Stimulated activated CD4-positive, alpha-beta T cell treated with anti-CD3 and anti-CD28 coated beads, Interleukin-15, amount 100 ng/mL, for 1 hour (primary cell): ENCODE measurements at places on chromosomes 1 and 21.

- DNase-seq = no peak
These were observed 402.1 kb upstream of the B3GALT2 start for GRCh38 chr1:193588311-193589082.

DNA sequence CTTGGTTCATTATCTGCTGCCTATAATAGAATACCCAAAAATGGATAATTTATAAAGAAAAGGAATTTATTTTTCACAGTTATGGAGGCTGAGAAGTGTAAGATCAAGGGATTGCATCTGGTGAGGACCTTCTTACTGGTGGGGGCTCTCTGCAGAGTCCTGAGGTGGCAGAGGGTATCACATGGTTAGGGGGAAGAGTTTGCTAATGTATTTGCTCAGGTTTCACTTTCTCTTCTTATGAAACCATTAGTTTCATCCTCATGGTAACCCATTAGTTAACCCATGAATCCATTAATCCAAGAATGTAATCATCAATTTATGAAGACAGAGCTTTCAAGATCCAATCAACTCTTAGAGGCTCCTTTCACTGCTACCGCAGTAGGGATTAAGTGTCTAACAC lies 120.6 kb downstream of the DNM3 start:
- no peak for DNase-seq

DNA sequence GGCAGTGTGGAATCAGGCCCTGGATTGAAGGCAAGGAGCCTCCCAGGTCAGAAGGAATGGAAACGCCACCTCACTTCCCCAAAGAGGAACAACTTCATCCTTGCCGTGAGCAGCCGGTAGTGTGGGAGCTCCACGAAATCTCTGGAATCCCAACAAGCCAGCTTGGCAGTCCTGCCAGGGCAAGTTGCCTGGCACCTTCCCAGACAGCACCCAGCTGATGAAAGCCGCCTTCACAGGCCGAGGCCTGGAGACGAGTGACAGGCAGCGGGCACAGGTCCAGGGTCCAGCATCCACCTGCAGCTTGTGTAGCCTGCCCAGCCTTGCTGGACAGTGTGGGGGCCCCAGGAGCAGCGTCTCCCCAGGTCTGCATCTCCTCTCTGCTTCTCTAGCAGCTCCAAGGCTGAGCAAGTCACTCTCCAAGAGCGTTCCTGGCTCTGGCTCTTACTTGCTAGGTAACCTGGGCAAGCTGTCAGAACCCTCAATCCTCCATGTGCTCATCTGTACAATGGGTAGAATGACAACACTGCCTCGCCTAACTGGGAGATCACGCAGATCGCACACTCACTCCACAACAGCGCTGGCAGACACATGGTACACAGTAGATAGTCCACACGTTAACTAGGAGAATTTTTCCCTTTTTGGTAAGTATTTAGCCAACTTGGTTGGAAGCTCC lies 43.0 kb downstream of the ACOT7 start:
- DNase-seq = no peak

- DNase-seq = no peak
These were observed 83.0 kb upstream of the ATF3 start for GRCh38 chr1:212525479-212526110.

DNA sequence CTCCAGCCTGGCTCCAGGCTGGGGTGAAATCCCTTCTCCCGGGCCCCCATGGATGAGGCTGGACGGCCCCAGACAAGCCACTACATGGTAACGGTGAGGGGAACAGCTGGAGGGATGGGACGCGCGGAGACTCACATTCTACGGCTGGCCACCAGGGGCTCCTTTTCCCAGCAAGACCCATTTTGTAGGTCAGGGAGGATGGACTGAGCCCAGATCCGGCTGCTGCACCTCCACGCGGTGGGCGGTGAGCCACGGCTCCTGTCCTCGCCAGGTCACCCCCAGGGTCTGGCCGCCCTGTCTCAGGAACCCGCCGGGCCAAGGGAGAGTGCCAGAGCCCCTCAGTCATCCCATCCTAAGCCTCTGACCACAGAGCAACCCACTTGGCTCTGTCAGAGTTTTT lies 75.0 kb upstream of the ACTRT2 start:
- DNase-seq = no peak

DNA sequence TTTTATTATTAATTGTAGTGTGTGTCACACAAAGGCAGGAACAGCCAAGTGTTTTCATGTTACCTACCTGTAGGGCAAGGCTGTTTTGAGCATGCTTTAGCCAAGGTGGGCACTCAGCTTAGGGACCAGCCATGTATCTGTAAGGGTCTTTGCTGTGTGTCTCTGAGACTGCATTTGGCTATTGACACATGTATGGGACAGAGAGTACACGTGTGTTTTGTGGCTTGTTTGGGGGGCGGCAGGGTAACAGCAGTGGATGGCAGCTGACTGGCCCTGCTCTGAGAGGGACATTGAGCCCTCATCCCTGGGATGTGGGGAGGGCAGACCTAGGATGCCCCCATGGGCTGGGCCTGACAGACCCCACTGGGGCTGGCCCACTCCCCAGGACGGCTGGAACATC lies 6.9 kb downstream of the CATSPER4 start:
- DNase-seq = no peak

- DNase-seq = no peak
These were observed 9.3 kb upstream of the FCAMR start for GRCh38 chr1:206979379-206980043.

DNA sequence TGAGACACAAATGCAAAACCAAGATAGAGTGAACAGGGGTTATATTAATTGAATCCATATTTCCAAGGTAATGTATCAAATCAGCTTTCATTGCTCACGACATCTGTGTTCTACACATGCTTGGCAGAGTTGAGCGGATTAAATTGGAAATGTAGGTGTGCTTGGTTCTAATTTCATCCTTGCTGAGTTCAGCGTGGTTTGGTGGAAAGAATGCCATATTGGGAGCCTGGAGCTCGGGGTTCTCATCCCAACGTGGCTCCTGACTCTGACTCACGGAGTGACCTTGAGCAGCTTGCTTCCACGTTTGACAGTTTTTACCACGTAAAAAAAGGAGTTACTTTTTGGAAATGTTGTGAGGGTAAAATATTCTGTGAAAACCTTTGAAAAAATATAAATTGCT lies 92.0 kb downstream of the MTR start:
- no peak for DNase-seq

GRCh38 chr1:57369889-57370288 lies 54.0 kb downstream of the DAB1 start:
- no peak for DNase-seq

DNA sequence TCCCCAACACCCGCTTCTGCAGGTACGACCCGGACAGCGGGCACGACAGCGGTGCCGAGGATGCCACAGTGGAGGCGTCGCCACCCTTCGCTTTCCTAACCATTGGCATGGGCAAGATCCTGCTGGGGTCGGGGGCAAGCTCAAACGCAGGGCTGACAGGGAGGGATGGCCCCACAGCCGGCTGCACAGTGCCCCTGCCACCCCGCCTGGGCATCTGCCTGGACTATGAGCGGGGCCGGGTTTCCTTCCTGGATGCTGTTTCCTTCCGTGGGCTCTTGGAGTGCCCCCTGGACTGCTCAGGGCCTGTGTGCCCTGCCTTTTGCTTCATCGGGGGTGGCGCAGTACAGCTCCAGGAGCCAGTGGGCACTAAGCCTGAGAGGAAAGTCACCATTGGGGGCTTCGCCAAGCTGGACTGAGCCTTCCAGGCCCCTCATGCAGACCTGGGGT lies 10.1 kb downstream of the TRIM46 start:
- no peak for DNase-seq

DNA sequence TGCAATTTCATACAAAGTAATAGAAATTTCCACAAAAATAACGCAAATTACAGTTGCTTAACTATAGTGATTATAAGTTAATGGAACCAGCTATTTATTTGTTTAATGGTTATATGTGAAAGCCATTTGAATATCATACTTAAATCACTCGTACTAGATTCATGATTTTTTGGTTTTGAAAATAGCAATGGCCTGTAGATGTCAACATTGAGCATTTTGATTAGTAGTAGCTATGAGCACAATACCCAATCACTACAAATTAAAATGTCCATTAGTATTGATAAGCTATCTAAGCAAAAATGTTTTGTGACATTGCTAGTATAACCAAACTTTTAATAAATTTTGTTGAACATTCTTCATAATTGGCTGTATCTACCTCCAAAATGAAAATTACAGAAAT lies 10.0 kb downstream of the COL24A1 start:
- DNase-seq = no peak

DNA sequence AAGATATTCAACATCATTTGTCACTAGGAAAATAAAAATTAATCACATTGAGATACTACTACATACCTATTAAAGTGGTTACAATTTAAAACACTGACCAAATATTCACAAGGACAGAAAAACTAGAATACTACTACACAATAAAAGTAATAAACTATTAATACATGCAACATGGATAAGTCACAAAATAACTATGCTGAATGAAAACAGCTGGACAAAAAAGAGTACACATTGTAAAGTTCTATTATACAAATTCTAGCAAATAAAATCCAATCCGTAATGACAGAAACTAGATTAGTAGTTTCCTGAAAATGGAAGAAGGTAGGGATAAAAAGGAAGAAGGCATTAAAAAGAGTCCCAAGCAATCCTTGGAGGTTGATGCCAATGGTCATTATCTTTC lies 348.7 kb upstream of the PTBP2 start:
- no peak for DNase-seq

- no peak for DNase-seq
These were observed 509.6 kb downstream of the MRPL39 start for GRCh38 chr21:25097648-25098047.

DNA sequence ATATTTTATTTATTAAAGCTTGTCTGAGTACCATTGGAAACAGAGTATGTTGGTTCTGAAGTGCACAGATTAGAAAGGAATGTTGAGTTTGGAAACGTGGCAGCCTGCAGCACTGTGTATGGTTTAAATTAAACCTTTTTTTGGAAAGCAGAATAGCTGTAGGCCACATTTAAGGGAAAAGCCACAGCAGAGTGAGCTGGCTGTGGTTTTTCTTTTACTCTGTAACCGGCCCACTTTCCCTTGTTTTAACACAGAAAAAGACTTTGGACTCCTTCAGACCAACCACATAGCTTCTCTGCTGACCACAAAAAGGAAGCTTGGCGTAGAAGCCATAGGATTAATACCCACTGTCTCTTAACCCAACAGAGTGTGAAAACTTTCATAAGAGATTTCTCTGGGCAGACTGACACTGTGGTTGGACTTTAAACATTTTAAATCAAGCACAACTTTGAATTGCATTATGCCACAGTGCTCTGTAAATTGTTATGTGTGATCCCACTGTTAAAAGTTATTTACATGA lies 75.2 kb downstream of the NFIA start:
- DNase-seq = no peak

DNA sequence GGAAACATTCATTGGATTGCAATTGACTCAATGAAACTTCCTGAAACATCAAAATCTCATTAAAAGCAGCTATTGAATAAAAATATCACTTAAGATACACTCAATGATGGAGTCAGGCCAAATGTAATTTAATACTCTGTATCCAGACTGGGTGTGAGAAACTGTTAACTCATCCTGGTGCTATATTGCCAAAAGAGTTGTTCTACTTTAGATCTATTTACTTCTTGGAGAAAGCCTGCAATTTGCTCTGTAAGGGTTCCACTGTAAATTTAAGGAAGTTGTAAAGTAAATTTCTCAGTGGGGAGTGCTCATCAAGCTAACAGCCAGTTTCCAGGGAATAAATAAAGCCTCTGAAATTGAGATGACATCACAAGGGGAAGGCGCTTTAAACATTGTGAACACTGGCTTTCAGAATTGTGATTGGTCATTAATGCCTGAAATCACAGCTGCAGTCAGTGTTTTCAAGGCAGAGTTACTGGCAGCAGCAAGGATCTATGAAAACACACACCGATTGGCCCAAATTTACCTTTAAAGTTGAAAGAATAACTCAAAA lies 91.4 kb downstream of the OLFM3 start:
- DNase-seq = no peak

GRCh38 chr1:70224954-70225353 lies 3.8 kb downstream of the SRSF11 start:
- DNase-seq = no peak

DNA sequence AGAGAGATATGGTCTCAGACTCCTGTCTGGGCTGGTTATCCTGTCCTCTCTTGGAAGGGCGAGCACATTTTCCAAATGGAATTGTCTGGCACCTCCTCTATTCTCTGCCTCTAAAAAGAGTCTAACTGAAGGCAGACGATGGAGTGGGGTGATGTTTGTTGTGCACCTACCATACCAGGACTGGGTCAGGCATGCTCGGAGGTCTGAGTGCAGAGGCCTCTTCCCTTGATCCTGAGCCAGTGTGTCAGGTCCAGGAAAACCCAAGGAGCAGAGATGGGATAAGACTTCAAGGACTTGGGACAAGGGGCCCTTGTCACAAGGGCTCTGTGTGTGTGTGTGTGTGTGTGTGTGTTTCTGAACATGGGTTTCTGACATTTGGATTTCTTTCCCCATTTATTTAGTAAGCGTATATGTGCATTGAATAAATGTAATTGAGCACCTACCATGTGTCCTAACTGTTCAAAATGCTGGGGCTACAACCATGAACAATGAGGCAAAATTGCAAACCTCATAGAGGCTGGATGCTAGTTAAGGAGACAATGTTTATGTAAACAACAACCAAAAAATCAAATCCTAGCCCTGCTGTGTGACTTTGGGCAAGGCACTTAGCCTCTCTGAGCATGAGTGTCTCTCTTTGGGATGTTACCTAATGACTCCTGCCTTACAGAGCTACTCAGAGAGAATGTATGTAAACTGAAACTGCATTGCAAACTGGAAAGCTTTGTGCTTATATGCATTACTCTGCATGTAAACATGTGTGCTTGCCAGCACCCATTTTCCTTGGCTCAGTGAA lies 276.3 kb downstream of the FOXD2 start:
- DNase-seq = no peak

DNA sequence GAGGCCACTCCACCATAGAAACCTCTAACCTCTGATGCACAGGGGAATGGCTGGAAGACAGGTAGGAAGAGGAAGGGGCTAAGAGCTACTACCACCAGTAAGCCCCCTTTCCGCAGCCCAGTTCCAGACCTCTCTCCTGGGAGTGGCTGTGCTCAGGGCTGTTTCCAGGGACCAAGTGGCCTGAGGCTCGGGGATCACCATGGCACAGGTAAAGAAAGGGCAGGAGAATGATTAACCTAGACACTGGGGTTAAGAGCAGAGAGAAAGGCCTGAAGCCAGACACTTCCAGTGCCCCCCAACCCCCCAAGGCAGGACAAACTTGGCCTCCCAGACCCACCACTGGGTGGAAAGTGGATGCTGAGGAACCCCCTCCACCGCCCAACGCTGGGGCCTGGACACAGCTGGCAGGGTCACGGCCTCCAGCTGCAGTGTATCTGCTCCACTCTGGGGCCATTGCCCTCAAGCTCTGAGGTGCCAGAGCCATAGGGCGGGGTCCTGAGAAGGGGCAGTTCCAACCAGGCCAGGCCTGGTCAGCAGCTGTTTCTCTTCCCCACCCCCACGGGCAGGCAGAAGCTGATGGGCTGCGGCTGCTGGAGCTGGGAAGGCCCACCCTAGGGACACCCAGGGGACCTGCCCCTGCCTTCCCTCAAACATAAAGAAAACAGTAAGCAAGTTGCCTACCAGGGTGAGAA lies 2.6 kb downstream of the TAGLN2 start:
- DNase-seq = no peak

GRCh38 chr1:20080441-20081352 lies 10.7 kb downstream of the PLA2G5 start:
- no peak for DNase-seq

- DNase-seq = no peak
These were observed 12.8 kb downstream of the WDR3 start for GRCh38 chr1:117942293-117942692.

GRCh38 chr21:46289655-46290179 lies 3.6 kb downstream of the YBEY start:
- DNase-seq = no peak

GRCh38 chr1:98937347-98937746 lies 67.3 kb downstream of the PLPPR5 start:
- DNase-seq = no peak

GRCh38 chr1:150210706-150211105 lies 25.2 kb downstream of the ANP32E start:
- DNase-seq = no peak
